Stimulated activated CD8-positive, alpha-beta memory T cell treated with anti-CD3 and anti-CD28 coated beads, Interleukin-15, amount 100 ng/mL, for 48 hours (primary cell): ENCODE measurements at places on chromosomes 11 and 22.

- no peak for DNase-seq
These were observed 733 bp upstream of the GRAMD1B start for GRCh38 chr11:123429336-123429735.

GRCh38 chr11:134334796-134335571, 3.2 kb downstream of the GLB1L2 start:
- no peak for DNase-seq

DNA sequence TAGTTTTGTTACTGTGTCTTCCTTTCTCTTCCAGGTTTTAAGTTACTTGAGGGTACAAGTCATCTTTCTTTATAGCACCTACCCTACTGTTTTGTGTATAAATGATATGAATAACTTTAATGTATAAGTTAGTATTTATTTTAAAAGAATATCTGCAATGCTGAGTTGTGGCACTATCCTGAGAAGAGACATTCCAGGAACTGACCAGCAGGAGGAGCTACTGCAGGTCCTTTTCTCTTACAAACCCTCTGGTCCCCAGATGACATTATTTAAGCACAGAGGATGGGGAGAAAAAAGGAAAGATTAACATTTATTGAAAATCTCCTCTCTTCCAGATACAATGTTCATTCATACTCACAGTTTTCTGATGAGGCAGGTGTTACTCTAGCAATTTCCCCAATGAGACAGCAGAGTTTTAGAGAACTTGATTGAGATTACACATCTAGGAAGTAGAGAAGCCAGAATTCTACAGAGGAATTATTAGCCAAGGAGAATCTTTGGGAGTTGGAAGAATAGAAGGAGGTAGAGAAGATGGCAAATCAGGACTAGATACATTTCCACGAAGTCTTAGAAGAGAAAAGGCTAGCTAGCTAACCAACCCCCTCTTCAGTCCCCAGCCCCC, 541.2 kb upstream of the API5 start:
- DNase-seq = no peak

DNA sequence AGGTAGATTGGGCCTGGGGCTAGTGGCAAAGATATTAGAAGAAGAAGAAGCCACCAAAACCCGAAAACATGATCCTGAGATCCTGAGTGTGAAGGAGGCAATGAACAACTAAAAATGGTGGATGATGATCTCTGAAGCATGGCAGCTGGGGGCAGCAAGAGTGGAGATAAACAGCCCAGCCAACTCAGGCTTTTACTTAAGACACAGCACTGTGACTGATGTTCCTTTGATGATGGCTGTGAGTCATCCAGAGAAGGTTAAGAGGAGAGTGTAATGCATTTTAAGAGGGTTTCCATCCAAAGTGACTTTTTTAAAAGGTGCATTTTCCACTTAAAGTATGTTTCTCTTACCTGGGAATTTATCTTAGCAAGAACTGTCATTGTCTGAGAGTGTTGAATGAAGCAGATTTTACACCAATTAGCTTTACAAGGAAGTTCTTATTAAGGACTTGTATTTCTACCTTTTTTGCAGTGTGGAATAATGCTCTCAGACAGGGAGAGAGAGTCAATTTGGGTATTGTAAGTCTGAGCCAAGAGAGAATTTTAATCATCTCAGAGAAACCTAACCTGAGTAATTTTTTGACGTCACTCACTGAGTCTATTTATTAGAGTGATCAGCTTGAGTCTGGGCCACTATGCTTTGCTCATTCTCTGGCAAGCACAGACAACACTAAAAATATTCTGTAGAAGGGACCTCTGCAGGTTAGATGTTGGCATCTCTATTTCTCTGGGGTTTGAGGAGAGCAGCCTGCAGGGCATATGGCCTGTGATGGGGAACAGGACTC, 14.1 kb upstream of the CALCB start:
- DNase-seq = no peak

DNA sequence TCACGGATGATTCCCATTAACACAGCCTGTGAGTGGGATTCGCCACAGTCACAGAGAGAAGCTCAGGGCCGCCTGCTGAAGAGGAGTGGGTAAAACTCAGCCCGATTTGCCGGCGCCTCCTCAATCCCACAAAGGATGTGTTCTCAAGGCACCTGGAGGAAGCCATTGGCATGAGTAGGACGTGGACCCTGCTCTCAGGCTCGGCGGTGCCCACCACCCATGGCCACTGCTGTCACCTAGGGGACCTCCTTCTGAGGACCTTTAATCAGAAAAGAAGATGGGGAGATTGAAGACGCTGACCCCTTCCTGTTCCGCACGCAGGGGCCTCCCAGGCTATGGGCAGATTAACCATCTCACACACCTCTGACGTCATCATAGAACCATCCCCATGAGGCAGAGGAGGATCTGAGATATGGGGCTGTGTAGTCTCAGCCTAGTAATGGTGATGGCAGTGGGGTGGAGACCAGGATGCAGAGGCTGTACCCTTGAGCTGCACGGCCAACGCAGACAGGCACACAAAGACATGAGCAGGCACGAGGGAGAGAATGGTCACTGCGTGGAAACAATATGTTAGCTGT, 571.8 kb downstream of the BRD1 start:
- DNase-seq = no peak

DNA sequence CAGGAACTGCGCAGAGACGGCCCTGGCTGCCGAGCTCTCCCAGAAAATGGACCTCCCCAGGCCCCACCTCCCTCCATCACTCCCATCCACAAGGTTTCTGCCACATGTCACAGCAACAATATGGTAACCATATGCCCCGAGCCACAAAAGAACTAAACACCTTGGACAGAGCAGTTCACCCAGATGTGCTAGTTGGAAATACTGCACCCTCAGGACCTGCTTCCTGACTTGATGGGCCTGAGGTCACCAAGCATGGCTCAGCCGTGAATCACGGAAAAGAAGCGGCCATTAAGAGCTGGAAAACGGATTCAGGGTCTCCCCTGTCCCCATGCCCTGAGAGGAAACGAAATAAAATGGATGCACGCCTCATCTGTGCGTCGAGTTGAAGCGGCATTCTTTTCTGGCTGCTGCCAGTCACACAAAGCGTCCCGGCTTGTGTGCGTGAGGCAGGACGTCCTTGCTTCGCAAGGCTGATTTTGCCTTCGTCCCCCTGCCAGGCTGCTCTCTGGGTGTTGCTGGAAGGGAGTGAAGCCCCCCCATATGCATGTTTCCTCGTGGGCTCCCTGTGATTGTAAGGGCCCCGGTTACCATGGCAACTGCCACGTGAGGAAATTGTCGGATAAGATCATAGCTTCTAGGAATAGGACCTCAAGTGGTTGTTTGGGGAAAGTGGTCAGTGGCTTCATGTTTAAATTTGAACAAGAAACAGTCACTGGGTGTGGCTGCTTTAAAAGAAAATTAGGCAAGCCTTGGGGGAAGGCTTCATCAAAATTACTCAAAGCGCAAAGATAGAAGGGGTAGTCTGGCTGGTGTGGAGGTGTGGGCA, 51.7 kb downstream of the FLI1 start:
- DNase-seq = no peak

DNA sequence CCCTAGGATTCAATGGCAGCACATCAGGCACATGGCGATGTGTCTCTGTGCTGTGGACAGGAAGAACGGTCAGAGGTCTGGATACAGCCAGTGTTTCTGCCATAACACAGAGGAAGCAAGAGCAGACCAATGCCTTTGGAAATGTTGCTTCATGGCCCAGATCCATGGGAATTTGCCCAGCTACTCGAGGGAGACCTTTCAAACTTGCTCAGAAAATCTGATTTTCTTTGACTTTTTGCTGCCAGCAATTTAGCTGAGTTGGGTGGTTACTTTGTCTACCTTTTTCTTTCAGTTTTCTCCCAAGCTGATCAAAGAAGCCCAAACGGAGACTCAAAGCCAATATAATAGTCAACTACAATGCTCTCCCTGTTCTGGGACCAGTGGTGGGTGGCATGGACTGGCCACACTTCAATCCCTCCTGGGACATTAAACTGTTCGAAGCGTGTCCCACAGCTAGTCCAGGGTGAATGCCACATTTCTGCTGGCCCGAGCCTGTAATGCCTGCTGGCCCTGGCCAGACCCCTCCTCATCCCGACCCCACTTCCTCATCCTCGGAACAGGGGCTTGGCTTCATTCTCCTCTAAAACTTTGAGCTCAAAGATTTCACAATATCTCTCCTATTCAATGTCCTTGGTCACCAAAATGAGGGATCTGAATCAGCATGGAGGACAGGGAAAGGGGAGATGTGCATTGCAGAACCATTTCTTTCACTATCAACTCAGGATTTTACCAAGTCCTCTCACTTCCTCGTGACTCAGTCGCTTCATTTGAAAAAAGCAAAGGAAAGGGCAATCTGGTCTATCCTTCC, 93.3 kb downstream of the ABTB2 start:
- no peak for DNase-seq

- DNase-seq = no peak
These were observed 27.0 kb upstream of the SORL1-AS1 start for GRCh38 chr11:121479698-121480238.
